ENCODE measurements at places on chromosomes 7 and 10.

- DNase-seq = no peak
Observed at GRCh38 chr10:71205468-71205867, 6.9 kb upstream of the UNC5B start.

DNA sequence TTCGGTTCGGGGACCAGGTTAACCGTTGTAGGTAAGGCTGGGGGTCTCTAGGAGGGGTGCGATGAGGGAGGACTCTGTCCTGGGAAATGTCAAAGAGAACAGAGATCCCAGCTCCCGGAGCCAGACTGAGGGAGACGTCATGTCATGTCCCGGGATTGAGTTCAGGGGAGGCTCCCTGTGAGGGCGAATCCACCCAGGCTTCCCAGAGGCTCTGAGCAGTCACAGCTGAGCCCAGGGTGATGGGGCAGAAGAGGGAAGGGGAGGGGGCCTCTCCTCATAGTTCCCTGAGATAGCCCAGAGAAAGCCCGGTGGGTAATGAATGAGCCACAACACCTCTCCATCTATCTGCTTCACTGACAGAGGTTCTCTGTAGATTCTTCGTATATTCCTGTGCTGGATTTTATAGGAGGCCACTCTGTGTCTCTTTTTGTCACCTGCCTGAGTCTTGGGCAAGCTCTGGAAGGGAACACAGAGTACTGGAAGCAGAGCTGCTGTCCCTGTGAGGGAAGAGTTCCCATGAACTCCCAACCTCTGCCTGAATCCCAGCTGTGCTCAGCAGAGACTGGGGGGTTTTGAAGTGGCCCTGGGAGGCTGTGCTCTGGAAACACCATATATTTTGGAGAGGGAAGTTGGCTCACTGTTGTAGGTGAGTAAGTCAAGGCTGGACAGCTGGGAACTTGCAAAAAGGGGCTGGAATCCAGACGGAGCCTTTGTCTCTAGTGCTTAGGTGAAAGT lies 16.4 kb downstream of the PRSS2 start:
- DNase-seq = no peak

GRCh38 chr7:2192831-2193534 lies 39.8 kb downstream of the MAD1L1 start:
- no peak for DNase-seq

- peak; percentile 25 for DNase-seq
Observed at GRCh38 chr10:108684431-108684830, 1238.9 kb downstream of the XPNPEP1 start.

- no peak for DNase-seq
Observed at GRCh38 chr7:126449611-126450268, 803.0 kb downstream of the GRM8 start.

DNA sequence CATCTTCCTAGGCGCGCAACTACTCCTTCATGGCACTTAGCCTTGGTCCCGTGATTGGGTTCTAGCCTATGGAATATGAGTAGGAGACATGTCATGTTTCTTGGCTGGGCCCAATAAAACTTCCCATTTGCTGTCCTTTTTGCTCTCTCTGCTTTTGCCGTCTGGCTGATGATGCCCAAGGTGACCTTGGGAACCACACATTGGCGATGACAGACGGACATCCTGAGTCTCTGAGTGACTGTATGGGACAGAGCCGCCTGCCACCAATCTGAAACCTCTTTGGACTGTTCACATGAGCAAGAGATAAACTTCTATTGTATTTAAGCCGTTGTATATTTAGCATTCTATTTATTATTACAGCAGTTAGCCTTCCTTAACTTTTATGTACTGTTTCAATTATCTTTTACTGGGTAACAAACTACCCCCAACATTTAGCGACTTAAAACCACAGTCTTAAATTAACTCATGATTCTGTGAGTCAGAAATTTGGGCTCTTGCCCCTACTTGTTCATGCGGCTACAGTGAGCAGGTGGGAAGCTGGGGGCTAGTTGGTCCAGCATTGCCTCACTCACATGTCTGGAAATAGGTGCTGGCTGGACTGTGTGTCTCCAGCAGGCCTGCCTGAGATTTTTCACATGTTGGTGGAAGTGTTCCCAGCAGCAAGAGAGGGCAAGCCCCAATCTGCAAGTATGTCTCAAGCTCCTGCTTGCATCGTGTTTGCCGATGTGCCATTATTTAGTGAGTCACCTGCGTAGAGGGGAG lies 71.7 kb downstream of the NOD1 start:
- peak; percentile 42 for DNase-seq

- DNase-seq = no peak
Observed at GRCh38 chr10:111113961-111114757, 37.3 kb downstream of the ADRA2A start.

- DNase-seq = peak; percentile 32
Observed at GRCh38 chr7:24199978-24200377, 84.0 kb upstream of the NPY start.

DNA sequence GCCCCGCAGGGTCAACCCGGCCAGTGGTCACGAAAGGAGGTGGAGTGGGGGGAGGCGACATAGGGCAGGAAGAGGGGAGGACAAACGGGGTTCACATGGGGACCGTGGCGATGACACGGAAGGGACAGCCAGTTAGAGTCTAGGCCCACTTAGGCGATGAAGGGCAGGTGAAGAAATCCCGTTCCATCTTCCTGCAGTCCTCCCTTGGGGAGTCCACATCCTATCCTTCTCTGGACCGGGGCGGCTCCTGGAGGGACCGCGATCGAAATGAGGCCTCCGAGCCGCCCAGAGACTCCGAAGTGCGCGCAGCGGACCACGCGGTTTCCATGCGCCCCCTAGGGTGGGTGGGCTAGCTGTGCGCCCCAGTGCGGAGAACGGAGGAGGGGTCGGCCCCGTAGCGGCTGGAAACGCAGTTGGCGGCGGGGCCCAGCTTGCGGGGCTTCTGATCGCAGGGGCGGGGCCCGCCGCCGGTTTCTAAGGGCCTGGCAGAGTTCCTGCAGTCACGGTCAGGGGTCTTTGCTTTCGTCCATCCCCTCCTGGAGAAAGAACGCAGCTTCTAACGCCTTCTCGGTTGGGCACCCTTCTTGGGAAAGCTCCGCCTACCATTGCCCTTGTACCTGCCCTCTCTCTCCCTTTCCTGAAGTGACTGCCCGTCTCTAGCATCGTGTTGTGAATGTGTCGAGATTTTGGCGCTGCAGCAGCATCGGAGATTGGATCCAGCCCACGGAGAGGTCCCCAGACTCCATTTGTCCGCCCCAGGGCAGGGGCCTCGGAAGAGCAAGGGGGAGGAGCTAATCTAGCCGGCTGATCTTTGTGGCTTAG lies 17.9 kb upstream of the TMEM225B start:
- DNase-seq = peak; percentile 49

- no peak for DNase-seq
Observed at GRCh38 chr10:49070701-49071100, 44.6 kb downstream of the VSTM4 start.

DNA sequence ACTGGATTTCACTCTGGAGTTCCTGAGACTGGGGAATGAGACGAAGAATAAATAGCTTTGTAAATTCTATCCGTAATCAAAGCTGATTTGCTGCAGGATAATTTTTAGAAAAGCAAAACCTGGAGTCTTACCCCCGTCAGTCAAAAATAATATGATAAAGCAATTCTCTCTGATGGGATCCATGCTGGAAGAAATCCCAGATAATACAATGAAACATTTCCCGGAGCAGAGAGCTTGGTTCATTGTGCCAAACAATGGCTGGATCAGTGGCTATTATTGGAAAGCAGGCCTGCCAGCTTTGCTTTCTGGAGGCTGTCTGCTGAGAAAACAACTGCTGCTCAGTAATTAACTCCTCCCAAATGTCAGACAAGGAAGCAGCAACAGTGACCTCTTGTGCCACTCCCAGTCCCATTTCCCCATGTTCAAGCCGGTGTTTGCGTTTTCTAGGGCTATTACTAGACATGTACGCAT lies 609.4 kb upstream of the PCDH15 start:
- peak; percentile 0 for DNase-seq

DNA sequence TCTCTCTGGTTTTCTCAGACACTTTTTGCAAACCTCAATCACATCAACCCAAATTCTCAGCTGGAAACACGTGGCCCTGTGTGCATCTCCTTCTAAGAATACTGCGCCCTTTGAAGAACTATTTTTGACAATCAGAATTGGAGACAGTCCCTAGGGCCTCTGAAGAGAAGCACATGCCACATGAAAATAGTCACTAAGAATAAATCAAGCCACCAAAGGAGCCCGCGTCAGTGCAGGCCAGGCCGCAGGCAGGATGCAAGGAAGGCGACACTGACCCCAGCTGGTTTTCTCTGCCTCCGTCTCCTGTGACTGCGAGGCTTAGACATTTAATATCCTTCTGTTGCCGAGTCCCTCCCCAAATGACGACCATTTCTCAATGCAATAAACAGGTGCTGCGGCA lies 88.0 kb upstream of the ADAM12 start:
- DNase-seq = peak; percentile 68

DNA sequence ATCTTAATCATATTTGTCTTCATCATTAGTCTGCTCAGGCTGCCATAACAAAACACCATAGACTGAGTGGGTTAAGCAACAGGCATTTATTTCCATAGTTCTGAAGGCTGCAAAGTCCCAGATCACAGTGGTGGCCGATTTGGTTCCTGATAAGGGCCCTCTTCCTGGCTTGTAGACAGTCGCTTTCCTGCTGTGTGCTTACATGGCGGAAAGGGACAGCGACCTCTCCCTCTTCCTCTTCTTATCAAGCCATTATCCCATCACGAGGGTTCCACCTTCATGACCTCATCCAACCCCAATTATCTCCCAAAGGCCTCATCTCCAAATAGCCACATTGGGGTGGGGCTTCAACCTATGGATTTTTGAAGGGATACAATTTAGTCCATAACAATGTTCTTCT lies 84.0 kb downstream of the LYZL1 start:
- DNase-seq = no peak

DNA sequence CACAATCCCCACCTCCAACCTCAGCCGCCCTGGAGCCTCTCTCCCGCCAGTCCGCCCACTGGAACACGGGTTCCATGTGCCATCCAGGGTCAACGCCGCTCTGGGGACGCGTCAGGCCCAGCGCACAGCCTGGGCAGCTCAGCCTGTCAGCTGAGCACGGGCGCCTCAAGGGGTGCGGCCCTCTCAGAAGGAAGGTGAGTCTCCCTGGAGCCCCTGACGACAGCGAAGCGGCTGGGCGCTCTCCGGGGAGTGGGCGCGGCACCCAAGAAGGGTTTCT lies 1.2 kb upstream of the SLC18A3 start:
- DNase-seq = no peak

GRCh38 chr10:52050429-52051047 lies 263.5 kb upstream of the DKK1 start:
- no peak for DNase-seq

DNA sequence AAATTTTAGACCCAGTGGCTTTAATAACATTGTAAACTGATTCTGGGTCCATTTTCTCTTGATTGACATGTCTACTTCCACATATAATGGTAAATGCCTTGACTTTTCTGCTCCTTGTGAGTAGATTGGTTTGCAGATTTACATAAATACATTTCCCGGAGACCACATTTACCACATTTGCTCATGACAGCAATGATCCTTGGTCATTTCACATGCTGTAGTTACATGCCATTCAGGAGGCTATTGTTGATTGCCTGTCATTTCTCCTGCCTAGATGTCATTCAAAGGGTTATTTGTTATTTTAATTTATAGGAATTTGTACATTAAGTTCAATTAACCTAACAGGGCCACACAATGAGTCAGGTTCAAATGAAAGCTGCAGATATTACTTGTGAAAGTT lies 280.5 kb downstream of the CNTNAP2 start:
- no peak for DNase-seq

DNA sequence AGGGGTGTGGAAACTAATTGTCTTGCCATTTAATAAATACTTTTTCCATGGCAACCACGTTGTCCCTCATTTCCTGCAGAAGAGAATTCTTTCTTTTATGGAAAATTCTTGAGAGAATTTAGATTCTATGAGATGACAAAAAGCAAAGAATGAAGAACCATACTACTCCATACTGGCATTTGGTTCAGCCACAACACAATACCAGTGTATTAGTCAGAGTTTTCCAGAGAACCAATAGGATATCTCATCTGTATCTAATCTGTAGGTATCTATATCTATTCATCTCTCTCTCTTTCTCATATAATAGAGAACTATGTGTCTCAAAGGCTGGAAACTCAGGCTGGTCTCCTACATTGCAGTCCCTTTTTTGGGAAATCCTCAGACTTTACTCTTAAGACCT lies 44.6 kb upstream of the NAMPT start:
- DNase-seq = peak; percentile 38

- DNase-seq = no peak
Observed at GRCh38 chr10:11601670-11602069, 9.8 kb downstream of the USP6NL start.

GRCh38 chr10:90286941-90287340 lies 570.9 kb downstream of the HTR7 start:
- no peak for DNase-seq

DNA sequence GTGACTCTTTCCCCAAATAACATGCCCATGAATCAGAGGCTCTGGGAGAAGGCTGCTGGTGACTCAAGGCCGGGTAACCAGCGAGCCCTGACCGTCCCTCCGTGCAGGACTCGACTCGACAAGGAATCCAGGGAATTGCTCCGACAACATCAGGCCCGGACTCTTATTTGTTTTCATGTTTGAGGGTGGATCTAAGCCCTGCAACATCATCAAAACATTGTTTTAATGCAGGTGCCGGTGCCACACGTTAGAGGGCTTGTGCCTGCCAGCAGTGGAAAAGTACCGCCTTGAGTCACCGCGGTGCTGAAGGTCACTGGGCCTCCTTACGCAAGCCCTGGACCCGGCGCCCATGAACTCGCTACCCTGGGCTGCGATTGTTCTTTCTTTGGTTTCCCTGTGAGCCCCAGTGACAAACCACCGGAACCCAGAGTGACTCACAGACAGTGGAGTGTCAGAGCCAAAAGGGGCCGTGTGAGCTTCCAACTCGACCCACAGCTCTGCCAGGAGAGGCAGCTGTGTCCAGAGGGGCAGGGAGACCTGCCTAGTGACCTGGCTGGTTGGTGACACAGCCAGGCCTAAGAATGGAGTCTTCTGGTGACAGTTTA lies 139.4 kb upstream of the SHH start:
- DNase-seq = peak; percentile 67

DNA sequence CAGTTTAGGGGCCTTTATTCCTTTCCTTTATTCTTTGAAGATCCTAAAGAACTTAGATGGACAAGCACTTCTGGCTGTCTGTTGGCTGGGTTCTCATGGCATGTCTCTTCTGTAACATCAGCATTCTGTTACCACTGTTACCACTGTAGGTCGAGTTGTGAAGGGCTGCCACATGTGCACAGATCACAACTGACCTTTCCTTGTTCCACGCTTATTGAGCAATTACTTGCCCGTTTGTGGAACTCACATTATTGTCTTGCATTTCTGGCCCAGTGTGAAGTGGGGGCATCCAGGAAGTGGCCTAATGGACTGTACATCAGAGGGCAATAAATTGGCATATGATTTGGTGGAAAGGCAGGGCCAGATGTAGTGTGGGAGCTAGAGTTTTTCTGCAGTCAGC lies 23.7 kb downstream of the GBF1 start:
- no peak for DNase-seq

- DNase-seq = no peak
Observed at GRCh38 chr10:26628395-26628794, 69.1 kb upstream of the PDSS1 start.
